ENCODE measurements at places on chromosomes 16 and 17.

GRCh38 chr17:50364715-50365114, 8.3 kb downstream of the MRPL27 start:
- DNase-seq: no peak

DNA sequence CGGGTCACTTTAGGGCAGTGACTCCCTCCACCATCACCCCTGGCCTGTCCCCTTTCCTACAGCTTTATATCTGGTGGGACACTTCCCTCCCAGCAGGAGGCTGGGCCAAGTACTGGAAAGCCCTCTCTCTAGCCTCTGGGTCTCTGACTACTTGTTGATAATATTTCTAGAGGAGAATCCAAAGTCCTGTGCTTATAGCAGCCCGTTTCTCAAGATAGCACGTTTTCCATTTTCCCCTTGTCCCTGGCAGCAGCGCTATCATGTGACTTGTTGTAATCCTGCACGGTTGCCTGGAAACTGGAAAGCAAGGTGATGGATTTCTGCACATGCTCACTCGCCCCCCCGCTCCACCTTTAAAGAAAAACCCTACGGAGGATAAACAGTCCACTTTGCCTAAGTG, 3.3 kb upstream of the AXIN2 start:
- no peak for DNase-seq

GRCh38 chr16:48580925-48581500, 29.0 kb downstream of the N4BP1 start:
- DNase-seq: no peak

DNA sequence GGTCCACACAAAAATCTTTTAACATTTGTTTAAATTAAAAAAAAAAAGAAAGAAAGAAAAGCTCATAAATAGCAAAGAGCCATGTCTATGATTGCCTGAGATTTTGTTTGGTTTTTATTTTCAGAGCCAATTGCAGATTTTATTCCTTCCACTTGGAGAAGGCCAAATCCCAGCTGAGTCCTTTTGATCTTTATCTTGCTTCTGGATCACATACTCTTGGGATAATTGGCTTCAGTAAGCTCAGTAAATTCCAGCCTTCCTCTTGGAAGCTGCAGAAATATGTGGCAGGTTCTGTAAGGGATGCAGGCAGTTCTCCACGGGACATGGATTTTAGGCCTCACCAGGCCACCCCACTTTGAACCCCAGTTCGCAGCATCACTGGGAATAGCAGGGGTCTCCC, 63.3 kb upstream of the TMC5 start:
- no peak for DNase-seq

DNA sequence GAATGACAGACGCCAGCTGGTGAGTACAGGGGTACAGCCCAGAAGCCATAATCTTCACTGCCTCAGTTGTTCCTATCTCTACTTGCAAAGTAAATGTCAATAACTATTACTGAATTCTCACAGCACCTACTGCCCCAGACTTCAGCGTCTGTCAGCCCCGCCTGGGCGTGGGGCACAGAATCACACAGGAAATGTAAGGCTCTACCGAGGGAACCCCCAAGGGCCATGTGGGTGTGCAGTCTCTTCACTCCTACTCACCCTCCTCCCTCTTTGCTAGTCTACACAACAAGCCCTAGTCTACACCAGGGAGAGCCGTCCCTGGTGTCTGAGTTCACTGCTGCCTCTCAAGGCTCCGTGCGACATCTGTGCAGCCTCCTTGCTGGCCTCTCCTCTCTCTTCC, 4.5 kb downstream of the NPTX1 start:
- DNase-seq: no peak

- no peak for DNase-seq
These were observed 2.1 kb upstream of the GPS2 start for GRCh38 chr17:7317161-7317803.

DNA sequence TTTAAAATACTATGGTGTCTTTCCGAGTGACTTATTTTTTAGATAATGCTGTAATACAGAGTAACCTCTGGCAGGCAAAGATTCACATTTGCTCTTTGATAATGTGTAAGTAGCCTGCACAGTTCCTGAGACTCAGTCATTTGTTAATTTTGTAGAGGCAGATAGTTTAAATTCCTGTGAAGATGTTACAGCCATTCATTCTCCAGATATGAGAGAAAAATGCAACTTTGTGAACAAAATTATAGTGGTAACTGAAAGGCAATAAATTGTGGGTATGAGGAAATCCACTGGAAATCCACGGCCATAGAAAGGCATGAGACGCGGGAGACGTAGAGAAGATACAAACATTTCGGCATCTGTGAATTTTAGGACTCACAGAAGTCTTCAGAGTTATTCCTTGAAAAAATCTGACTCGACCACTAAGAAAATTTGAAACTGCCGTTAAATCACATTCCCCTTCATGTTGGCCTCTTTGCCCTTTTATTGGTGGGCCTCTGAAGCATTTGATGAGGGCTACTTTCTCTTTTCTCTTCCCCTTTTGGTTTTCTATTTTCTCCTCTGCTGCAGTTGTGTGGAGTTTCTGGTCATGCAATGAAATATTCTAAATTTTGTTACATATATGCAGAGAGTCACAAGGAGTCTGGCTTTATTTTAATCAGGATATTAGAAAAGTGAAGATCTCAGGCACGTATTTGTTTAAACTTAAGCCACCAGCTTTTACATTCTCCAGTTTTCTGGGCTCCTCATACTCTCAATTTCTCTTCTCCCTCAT, 18.8 kb downstream of the HS3ST3A1 start:
- DNase-seq: no peak
